ENCODE measurements at places on chromosomes 4 and X.

DNA sequence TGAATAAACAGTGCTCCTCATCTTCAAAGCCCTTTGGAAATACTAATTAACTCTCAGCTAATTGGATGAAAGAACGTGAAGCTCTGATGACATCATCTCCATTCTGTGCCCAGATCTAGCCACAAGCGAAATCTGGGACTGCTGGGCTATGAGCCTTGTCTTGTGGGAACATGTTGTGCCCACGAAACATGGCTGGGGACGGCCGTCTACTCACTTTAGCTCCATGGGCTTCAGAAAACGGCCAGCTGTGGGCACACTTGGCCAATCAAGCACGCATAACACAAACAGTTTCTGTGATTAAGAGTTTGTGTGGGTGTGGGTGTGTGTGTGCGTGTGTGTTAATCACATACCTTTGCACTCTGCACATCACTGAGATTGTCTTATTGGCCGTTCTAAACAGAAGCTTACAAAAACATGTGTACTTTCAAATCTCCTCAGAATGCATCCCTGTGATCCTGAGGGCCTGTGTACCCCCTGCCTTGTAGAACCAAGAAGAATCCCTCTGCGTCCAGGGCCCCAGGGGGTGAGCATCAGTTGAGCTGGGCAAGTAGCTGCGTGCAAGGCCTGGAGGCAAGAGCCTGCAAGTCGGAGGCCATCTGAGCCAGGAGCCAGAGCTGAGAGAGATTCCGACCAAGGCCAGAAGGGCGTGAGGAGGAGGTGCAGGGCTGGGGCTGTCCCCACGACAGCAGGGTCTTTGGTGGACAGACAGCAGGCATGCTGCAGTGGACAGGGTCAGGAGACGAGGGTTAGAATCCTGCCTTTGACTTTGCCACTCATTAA is 18.7 kb upstream of the ZNF185 start:
- DNase-seq: no peak

DNA sequence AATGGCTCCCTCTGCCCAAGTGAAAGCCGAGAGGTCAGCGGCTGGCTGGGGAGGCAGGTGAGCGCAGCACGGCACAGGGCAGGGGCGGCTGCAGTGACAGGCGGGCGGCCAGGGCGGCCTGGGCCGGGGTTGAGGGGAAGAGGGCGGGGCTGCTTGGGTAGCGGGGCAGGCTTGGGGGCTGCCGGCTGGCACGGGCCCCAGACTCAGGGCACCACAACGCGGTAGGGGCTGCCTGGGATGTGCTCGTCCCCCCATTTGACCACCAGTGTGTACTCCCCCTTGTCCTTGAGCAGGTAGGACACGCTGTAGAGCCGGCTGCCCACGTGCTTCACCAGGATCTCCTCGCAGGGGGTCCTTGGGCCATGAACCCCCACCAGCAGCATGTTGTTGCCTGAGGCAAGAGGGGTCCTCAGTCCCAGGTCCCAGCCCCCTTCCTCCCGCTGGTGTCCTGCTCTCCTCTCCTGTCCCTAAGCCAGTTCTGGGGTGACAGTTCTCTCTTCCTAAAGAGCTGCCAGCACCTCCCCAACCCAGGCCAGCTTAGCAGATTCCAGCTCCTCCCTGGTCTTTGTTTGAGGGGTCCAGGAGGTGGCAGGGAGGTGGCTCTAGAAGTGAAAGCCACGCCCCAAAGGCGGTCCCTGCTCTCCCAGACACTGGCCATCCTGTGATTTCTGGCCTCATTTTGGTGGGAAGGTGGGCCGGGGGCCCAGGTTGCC is 25.6 kb downstream of the FLNA start:
- no peak for DNase-seq

- DNase-seq: no peak
Measured at GRCh38 chr4:139721789-139722188, 56.2 kb downstream of the MGST2 start.

GRCh38 chrX:68579810-68580209 is 67.7 kb upstream of the STARD8 start:
- no peak for DNase-seq

DNA sequence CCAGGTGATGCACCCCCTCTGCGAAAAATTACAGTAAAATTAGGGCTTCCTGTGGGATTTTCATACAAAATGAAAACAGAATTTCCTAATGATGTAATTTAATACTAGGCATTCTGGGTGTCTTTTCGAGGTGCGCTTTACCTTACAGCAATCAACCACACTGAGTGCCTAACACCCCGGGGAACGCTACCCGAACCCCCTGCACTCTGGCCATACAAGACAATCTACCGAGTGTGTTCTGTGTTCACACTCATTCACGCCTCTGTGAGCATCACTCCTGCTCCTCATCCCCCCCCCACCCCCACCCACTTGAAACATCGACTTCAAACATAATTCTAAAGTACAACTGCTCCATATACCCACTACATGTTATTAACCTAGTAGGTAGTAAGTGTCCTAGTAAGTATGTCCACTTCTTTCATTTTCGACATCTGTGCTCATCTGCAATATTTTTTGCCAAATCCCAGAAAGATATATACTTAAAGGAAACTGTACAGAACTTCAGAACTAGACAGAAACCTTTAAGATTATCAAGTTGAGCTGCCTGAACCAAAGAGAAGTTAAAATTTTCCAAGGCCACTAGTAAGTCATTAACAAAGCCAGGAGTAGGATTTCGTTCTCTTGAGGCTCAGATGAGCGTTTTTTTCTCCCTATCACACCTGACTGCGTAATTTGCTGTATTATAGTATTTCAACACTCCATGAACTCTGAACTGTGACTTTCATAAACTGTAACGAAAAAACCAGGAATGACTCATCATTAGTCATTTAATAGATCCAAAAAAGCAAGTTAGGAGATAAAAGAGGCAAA is 80.0 kb downstream of the FAT1 start:
- no peak for DNase-seq

DNA sequence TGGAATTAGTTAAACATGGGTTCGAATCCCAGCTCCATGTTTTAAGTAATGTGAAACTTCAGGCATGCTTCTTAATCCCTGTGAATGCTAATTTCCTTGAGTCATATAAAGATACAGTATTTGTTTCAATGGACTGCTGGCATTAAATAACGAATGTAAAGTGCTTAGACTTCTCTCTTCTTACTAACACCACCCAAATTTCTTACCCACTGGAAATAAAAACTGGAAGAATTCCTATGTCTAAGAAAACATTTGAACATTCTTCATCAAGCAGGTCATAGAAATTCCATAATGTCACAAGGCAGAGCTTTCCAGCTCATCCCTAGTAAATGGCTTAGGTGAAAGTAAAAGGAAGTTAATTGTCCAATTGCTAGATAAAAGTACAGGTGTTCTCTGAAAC is 172.5 kb downstream of the ANK2 start:
- DNase-seq: no peak

DNA sequence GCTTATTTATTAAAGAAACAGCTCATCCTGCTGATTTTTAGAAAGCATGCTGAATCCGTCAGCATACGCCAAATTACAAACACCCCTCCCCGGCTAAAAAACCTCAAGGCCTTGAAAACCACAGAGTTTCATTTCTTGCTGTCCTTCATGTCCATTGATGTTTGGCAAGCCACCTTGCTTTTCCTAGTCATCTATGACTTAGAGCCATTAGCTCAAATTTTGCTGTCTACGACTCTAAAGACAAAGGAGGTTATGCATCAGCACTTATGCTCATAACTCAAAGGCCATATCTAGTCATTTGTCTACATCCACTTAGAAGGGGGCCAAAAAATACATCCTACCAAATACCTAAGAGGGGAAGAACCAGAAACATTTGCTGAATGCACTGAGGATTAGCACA is 925.1 kb downstream of the PCDH7 start:
- no peak for DNase-seq

- DNase-seq: no peak
Measured at GRCh38 chr4:157004279-157005161, 32.9 kb upstream of the PDGFC start.

DNA sequence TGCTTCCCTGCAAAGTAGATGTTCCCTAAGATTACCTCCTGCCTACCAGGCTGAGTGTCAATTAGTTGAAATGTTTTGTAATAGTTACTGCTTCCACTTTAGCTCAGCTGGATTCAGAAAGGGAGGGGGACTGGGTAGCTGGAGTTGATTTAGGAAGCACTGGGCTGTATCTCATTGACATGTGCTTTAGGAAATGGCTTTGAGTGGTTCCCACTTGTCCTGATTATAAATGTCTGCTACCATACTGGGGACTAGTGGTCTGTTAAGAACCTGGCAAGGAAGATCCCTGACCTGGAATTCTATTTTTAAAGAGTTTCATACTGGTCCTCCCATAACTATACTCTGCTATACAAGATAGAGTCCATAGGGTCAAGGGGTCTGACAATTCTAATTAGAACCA is 363.9 kb upstream of the PPP1R2C start:
- DNase-seq: no peak

GRCh38 chr4:159047478-159048165 is 55.3 kb upstream of the RAPGEF2 start:
- no peak for DNase-seq

- no peak for DNase-seq
Measured at GRCh38 chr4:8676676-8677075, 84.1 kb downstream of the CPZ start.

DNA sequence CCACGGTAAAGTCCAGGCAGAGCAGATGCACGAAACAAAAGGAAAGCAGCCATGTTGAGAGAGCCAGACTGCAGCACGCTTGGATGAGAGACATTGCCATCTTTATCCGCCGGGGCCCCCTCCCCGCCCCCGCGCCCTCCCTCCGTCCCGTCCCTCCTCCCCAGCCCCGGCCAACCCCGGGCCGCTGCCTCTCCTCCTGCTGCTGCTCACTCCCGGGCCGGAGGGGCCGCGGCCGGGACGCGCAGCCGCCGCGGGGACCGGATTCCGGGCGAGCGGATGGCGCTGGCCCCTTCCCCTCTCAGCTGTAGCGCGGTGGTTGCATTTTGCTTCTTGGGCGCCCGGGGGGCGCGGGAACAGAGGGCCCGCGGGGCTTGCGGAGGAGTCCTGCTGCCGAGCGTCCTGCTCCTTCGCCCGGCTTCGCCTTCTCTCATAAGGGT is 542 bp downstream of the RNF150 start:
- DNase-seq: no peak

DNA sequence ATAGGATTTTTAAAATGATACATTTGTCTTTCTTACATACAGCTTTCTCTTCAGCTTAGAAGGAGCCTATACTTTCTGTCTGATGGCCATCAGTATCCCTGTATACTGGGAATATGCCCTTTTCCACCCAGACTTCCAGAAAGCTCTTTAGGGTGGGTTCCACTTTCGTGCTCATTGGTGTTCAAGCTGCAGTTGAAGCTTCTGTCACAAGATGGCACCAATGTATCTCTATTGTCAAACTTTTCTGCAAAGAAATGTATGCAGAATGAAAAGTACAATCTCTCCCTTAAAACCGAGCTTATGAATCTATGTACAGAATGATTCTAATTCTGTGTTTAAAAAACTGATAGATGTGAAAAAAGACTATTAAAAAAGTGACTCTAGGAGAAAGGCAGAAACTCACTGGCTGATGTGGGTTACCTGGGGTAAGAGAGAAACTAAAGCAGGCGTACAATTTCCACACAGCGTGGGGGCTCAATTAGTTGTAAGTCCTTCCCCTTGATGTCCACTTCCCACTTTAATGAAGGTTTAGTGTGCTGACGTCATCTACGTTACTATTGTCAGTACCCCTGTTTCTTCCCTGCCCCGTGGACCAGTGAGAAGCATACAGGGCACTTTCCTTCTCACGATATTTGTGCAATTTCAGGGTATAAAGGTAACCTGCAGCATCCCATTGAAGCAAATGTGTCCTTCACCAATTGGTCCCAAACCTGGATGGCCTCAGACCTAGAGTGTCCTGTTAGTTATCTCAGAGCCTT is 57.3 kb upstream of the TCEAL2 start:
- no peak for DNase-seq

DNA sequence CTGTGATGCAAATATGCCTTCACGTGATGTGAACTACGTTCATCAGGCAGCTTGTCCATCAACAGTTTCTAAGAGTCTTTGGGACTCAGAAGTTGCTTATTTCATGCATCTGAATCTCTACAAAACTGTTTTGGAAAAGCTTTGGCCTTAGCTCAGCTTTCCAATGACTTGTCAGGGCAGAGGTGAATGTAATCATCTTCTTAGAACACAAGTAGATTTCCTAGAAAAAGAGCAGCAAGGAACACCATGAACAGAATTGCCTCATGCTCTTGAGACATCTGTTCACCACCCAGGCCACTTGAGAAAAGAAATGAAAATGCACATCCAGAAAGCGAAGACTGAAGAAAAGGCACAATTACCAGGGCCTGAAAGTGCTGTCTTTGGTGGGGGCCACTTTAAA is 105.8 kb upstream of the PDHA1 start:
- DNase-seq: no peak

DNA sequence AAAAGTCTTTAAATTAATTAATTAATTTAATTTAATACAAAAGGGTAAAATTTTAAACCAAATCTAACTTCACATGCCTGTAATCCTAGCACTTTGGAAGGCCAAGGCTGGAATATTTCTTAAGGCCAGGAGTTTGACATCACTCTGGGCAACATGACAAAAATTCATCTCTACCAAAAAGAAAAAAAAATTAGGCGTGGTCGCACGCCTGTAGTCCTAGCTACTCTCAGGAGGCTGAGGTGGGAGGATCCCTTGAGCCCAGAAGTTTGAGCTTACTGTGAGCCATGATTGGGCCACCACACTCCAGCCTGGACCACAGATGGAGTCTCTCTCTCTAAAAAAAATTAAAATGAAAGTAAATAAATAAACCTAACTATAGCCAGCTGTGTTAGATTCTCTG is 39.2 kb upstream of the ANTXR2 start:
- DNase-seq: no peak

DNA sequence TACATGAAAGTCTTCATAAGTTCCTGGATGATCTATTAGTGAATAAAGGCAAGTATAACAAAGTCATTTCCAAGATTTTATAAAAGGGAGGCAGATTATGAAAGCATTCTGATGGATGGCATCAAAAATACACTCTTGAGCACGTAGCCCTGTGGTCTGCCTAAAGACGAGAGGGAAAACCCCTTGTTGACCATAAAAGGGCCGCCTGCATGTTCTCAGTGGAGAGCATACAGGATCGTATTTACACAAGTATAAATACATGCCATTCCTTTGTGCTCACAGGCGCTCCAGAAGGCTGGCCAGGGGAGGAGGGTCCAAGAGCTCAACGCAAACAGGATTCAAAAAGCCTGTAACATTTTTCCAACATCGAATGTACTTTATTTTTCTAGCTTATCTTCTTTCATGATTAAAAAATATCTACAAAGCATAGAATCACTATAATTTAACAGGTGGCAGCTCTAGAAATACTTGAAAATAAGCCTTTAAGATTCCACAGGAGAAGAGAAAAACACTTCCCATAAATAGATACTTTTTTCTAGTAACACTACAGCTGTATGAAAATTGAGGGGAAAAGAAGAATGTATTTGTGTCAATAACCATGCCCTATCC is 29.6 kb downstream of the PDGFC start:
- DNase-seq: peak; percentile 80

- no peak for DNase-seq
Measured at GRCh38 chr4:3406021-3406420, 35.7 kb upstream of the HGFAC start.

DNA sequence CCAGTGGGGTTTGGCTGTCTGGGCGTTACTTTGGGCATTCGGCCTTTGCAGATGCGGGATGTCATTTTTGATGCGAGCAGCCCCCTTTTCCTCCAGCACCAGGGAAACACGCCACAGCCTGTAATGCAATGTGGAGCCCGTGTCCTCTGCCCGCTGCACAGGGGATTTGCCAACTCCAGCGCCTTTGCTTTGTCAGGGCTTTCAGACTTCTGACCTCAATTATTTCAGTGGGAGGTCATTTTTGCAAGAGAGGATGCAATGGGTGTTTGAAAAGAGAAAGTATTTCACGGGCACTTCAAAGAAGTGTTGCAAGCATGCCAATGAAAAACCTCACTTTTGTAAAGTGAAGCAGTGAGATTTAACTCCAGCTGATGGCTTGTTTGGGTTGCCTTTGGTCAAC is 11.5 kb downstream of the CLCN4 start:
- no peak for DNase-seq

Measured in NCI-H748 treated with DMSO at 0.1 percent for 48 hours (cell line).